ENCODE measurements at places on chromosomes 3 and 15.

GRCh38 chr3:188264226-188265207, 110.6 kb downstream of the LPP start:
- no peak for DNase-seq

DNA sequence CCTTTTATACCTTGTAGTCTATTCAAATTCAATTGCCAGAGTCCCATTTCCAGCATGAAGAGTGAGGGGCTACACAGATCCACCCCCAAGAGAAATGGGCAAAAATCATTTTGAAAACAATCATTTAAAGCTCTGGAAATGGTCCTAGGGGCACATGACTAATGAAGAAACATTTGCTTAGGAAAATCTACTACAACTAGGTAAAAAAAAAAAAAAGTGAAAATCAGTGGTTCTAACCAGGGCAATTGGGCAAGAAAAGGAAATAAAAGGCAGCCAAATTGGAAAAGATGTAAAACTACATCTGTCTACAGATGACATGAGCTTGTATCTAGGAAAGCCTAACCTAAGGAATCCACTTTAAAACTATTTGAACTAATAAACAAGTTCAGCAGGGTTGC, 9.4 kb downstream of the IMPG2 start:
- no peak for DNase-seq

DNA sequence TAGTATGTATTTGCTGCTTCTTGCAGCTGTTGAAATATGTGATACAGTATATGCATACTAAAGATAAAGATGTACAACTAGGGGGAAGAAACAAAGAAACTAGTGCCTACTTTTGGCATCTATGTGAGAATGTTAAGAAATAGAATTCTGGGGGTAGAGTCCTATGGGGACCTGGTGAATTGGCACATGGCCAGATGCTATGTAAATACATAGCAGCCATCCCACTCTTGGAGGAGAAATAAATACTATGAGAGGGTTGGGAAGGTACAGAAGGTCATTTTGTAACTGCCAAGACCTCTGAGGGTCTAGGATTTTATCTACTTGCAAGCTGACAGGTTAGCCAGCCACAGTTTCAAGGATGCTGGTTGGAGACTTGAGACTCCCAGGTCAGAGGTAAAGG, 298.3 kb upstream of the TBL1XR1 start:
- DNase-seq: no peak

GRCh38 chr3:69212411-69213160, 90.2 kb upstream of the LMOD3 start:
- peak; percentile 90 for DNase-seq

DNA sequence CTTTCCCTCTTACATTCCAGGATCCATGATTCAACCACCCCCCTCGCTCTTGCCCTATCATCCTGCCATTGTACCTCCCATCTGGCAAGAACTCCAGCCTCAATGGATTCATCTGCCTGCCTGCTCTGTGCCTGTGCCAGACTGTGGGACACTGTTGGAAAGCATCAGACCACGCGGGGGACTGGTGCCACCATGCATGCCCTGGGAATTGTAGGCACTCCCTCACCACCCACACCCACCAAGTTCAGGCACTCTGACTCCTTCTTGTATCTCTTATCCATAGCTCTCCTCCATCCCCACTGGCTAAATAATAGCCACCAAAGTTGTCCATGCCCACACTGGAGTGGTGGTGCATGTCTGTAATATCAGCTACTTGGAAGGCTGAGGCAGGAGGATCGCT, 143.8 kb downstream of the TPRA1 start:
- DNase-seq: no peak

GRCh38 chr3:27325419-27325818, 43.8 kb downstream of the NEK10 start:
- DNase-seq: no peak

GRCh38 chr3:194687638-194688199, 2.0 kb downstream of the FAM43A start:
- no peak for DNase-seq

DNA sequence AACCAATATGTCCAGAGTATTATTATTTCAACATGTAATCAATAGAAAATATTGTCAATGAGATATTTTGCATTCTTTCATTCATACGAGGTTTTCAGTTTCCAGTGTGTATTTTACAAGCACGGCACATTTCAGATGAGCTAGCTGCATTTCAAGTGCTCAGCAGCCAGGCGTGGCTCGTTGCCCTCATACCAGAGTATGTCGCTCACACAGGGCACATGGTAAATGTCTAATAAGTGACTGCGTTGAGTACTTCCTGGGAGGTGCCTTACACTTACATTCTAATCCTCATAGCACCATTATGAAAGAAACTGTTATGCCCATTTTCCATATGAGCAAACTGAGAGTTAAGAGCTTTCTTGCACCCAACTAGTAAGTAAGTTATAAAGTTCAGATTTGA, 47.4 kb downstream of the TMEM266 start:
- DNase-seq: peak; percentile 3

- no peak for DNase-seq
Observed at GRCh38 chr3:179292450-179292849, 30.4 kb upstream of the ZNF639 start.

- DNase-seq: peak; percentile 75
Observed at GRCh38 chr3:48662753-48663488, at the start of gene CELSR3. CELSR3 (minus strand) TSS chr3:48662886; CDS start chr3:48662634, 252 bp downstream.

DNA sequence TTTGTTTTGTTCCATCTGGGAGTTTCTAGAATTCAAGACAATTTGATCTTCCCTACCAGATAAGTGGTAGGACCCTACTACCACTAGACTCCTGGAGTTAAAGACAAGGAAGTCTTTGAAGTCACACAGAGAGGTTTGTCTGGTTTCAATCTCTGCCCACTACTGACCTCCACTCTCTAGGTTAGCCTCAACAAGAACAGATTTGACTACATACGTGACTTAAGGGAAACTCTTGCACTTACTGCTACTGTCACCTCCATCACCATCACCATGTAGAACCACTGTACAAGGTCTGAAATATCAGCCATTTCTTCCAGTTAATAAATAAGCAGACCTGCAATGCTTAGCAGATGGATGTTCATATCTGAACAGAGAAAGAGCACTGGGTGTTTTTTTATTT, 148.3 kb upstream of the ARHGEF26 start:
- DNase-seq: no peak

- DNase-seq: no peak
Observed at GRCh38 chr3:101646726-101647125, 30.2 kb downstream of the ZBTB11 start.

All from retinal pigment epithelial cell (primary cell).